ENCODE measurements at places on chromosomes 11 and 22.

DNA sequence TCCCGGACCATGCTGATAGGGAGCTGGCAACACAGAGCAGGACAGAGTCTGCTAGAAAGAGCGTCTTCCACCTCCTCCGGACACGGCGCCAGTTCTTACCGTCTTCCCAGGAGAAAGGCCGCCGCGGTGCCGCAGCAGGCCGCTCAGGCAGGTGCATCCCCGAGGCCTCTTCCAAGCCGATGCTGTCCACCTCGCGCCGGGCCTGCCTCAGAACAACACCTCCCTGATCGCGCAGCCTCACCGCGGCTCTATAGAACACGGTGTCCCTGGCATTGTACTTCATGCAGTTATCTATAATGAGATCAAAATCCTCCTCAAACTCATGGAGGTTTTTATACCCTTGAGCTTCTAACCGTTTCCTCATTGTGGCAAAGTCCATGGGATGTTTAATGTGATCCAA, 30.0 kb downstream of the BRD1 start:
- DNase-seq: no peak

- no peak for DNase-seq
Measured at GRCh38 chr11:117903505-117904382, 25.5 kb downstream of the TMPRSS13 start.

DNA sequence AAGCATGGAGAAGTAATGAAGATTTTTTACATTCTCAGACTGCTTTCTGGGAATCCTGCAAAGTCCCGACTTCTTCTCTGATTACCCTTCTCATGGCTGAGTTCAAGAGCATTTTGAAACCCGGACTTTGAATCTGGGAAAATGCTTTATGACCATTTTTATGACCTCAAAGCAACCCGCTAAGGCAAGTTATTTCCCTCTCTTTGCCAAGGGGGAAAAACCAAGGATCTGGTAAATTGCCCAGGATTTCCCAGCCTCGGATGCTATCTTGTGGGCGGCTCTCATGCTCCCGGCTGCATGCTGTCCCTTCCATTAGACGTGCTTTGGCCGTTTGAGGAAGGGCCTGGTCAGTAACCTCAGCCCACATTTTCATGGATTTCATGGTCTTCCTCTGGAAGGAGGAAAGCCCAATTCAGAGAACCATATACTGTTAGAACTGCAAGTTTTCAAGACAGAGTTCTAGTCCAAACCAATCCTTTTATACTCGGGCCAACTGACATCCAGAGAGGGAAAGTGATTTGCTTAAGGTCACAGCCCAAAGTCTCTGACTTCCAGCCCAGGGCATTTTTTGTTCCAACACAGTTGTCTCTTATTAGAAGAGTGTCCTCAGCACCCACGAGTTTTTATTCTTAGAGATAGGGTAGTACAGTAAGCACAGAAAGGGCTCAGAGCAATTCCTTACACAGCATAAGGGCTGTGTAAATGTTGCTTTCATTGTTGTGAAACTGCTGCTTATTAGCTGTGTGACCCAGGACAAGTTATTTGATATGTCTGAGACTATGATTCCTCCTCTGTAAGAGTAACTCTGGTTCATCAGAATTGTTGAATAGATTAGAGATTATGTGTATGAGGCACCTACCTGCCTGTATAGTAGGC, 77.4 kb downstream of the NAV2 start:
- no peak for DNase-seq

DNA sequence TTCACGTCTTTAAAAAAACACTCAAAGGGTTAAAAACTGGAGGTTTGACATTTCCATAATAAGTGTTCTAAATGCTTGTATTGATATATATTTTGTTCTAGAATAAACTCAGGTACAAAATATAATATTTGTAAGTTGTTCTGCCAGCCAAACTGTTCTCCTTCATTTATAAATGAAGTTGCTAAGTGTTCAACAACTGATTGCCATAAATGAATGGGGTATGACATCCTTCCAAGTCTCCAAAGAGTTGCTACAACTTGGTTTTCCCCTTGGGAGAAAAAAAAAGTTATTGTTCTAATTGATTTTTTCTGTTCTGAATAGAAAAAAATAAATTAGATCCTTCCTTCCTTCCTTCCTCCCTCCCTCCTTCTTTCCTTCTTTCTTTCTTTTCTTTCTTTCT, 65.4 kb upstream of the BLID start:
- DNase-seq: no peak

GRCh38 chr11:30471244-30471643, 114.9 kb downstream of the MPPED2 start:
- DNase-seq: no peak

GRCh38 chr22:23775779-23776375, 3.2 kb downstream of the MMP11 start:
- DNase-seq: no peak

DNA sequence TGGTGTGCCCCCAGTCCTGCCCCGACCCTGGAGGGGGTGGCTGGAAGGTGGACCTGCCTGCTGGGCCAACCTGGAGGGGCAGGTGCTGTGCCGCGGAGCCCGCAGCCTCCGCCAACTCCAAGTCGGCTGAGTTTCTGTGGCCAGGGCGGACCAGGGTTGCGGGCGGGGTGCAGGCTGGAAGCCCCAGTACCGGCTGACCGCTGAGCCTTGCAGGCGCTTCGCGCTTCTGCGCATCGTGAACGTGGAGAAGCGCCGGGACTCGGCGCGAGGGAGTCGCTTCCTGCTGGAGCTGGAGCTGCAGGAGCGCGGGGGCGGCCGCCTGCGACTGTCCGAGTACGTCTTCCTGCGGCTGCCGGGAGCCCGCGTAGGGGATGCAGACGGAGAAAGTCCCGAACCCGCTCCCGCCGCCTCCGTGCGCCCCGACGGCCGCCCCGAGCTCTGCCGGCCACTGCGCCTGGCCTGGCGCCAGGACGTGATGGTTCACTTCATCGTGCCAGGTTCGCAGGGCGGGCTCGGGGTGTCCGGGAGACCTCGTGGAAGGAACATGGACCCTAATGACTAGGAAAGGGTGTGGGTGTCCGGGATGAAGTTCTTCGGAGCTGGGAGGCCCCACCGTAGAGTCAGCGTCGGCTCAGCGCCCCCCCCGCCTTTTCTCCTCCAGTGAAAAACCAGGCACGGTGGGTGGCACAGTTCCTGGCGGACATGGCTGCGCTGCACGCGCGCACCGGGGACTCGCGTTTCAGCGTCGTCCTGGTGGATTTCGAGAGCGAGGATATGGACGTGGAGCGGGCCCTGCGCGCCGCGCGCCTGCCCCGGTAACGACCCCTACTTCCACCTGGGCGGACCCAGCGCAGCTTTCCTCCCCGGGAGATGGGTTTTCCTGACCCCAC, 10.2 kb downstream of the B4GALNT4 start:
- no peak for DNase-seq

DNA sequence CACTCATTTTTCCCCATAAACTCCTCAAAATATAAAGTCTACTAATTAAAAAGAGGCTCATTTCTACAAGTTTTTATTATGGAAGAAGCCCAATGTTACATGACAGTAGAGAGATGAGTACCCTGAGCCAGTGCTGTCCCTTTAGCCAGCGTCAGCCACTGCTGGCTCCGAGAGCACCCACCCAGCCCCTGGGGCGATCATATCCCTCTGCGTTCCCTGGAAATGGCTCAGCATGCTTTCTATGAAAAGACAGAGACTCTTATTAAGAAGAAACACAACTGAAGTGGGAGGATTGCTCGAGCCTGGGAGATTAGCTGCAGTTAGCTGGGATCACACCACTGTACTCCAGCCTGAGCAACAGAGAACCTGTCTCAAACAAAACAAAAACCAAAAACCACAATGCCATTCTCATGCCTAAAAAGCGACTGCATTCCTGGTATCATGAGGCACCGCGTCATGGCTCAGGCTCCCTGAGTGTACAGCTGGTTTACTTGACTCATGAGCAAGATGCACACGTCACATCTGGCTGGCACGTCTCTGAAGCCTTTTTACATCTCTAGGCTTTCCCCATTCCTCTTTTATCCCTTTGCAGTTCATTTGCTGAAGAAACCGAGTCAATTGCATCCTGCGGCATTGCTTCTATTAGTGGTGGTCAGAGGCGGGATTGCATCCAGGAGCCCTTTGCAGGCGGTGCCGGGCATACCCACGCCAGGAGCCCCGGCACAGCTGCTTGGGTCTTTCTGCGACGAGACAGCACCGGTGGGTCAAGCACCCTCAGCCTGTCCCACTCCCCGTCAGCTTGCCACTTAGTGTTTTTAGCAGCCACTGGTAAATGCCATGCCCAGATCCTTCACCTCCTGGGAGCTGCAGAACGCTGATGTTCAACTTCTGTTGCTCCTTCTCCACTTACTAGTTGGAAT, 119.9 kb downstream of the CTTN start:
- no peak for DNase-seq

DNA sequence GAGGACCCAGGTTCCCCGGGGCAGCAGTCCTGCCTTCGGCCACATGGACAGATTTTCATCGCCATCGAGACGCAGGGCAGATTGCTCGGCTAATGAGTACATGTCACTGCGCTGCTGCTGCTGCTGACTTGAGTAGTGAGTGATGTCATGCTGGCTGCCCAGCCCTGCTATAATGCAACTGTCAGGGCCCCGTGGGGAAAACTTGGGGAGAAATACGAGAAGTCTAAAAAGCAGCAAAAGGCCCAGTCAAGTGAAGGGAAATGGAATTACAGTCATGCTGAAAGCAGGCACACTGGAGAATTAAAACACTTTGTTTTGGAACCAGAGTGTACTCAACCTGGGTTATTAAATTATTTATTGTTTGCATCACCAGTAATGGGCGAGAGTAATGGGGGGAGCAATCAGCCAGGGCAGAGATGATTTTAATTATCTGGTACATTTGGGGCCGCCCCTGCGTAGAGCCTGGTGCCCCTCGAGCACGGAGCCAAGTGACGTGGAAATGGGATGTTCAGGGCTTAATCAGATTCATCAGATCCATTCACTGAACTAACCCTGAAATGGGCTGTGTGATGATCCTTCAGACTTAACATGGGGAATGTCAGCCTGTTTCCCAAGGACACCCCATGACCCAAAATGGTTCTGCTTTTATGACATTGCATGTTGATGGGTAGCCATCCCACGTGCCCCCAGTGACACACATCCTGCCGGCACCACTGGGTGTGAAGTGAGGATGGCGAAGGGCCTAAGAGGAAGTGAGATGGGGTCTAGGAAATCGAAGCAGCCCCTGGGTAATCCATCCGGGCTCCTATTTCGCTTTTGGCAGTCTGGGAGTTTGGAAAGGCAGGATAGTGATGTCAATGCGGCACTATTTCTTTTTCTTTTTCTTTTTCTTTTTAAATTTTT, 241.6 kb upstream of the CADM1 start:
- no peak for DNase-seq

GRCh38 chr11:106724293-106724892, 293.9 kb downstream of the GUCY1A2 start:
- no peak for DNase-seq
